NCI-H1930 (cell line): ENCODE measurements at places on chromosomes 11 and 22.

GRCh38 chr11:5291207-5291838 is 10.4 kb downstream of the OR51B4 start:
- DNase-seq: peak; percentile 19

- DNase-seq: no peak
Measured at GRCh38 chr11:112212710-112213109, 13.5 kb upstream of the PTS start.

DNA sequence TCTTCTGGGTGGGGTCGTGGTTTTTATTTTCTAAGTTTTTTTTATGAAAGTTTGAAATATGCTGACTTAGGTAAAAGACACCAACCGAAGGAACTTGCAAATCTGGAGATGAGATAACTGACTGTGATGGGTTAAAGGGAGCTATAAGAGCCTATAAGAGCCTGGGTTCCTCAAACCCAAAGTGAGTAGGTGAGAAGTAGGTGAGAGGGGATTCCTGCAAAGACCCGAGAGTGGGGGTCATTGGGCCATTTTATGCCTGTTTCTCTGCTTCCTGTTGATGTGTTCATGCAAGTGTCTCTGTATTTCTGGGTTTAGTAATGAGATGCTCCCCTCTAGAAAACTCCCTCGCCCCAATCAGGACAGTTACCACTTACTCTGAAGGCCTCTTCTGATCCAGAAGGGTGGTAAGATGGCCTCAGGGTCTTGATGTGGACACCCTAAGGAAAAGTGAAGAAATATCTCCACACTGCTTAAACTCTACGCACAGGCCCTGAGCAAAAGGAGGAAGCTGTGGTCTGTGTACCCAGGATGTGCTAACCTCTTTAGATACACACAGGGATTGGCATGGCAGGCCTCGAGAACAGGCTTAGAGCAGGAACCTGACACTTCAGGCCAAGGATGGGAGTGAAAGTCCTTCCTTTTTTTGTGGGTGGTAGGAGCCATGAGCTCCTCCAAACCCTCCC is 1.8 kb downstream of the FLI1 start:
- no peak for DNase-seq

DNA sequence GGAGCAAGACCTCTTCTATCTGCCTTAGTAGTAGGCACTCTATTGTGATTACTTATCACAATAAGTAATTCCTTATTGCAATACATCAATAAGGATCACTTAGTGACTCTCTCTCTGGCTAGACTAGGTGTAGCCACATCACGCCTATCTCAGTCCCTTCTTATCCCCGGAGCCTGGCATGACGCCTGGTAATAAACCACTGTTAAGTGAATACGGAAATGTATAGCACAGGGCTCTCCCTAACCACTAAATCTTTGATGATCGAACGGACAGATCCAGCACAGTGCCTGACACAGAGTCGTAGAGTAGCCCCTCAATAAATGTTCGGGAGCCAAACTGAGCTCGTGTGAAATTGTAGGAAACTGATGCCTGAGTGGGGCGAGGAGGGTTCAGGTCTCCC is 143.3 kb downstream of the FBXO7 start:
- no peak for DNase-seq

DNA sequence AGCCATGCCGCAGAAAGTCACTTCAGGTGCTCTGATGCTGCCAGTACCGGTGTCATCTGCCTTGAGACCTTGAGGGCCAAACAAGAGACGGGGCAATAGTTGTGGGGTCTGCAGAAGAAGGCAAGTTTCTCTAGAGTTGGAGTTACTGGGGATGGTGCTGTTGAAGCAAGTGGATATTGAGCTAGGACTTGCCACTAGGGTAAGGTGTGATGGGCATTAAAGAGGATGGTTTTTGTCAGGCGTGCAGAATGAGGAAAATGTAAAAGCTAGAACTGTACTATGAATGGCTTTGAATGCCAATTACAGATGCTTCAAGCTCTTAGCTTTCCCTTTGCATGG is 61.6 kb downstream of the TNRC6B start:
- DNase-seq: no peak

DNA sequence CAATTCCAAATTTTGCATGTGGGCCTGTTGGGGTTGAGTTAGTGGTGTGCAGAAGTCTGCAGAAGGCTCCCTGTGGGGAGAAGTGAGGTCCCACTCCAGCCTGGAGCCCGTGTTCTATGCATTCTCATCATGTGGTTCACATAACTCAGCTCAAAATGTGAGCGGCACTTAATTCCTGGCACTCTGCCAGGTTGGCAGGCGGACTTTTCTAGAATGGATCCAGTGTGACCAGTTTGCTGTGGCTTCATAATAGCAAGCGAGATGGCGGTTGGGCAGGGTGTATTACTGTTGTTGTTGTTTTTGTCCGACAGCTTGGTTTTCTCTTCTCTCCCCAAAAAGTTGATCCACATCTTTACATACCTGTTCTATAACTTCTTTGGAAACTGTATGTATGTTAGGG is 146.8 kb upstream of the TTC12 start:
- peak; percentile 56 for DNase-seq

DNA sequence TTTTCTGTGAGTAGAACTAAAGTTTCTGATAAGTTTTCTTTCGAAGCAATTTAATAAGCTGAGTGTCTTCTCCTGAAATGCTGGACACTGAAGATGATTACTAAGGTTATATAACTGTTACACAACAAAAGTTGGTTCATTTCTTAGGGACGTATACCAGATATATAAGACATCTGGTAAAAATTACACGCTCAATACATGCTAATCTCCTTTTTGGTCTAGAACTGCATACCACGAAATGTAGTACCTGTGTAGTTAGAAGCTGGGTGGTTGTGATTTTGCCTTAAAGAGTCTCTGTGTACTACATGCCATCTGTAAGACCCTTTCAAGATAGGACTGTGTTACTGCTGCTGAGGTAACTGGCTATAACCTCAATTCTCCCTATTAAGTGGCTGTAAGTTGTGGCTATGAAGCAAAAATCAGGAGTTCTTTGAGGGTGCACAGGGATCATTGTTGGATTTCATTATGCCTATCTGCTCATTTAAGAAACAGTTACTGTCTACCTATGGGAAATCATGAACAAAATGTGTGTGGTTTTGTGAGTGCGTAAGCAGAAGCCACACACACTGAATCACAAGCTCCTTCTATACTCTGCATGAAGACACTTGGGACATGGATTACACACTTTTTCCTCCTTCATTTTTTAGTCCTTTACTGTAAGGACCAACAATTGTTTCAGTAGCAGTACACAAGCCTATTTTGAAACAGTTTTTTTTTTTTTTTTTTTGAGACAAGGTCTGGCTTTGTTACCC is 195.9 kb downstream of the SWAP70 start:
- DNase-seq: no peak

GRCh38 chr11:79414041-79414440 is 26.8 kb downstream of the TENM4 start:
- DNase-seq: no peak

GRCh38 chr11:115518983-115519628 is 14.9 kb upstream of the CADM1 start:
- peak; percentile 52 for DNase-seq

GRCh38 chr11:63993100-63993499 is 6.9 kb downstream of the OTUB1 start:
- no peak for DNase-seq

GRCh38 chr11:111299101-111300026 is 1.0 kb downstream of the POU2AF3 start:
- DNase-seq: no peak

DNA sequence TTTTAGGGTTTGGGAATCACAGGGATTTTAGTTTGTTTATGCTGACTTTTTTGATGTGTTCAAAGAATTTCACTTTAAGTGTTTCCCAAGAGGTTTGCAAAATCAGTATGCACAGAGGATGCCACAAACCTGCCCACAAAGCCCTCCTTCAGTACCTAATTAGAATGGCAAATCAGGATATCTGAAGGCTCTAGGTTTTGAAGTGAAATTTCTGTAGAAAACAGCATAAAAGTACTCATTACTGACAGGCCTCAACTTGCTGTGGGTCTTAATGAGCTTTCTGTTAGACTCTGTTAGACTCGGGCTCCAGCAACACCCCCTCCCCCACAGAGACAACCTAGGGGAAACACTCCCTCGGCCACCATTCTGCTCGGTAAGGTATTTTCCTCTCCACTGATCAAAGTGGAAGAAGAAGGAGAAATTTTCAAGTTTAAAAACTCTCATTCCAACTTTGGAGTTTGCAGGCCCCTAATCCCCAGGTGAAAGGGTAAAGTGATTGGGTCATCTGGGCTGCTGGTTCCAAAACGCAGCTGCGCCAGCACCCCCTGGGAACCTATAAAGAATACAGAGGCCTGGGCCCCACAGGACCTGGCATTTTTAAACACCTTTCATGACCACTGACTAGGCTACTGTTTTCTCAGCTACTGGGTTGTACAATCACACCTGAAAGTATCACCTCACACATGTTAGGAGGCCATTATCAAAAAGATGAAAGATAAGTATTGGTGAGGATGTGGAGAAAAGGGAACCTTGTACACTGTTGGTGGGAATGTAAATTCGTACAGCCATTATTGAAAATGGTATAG is 67.5 kb downstream of the PLEKHA7 start:
- no peak for DNase-seq

GRCh38 chr11:128338811-128339210 is 248.5 kb downstream of the ETS1 start:
- DNase-seq: no peak

DNA sequence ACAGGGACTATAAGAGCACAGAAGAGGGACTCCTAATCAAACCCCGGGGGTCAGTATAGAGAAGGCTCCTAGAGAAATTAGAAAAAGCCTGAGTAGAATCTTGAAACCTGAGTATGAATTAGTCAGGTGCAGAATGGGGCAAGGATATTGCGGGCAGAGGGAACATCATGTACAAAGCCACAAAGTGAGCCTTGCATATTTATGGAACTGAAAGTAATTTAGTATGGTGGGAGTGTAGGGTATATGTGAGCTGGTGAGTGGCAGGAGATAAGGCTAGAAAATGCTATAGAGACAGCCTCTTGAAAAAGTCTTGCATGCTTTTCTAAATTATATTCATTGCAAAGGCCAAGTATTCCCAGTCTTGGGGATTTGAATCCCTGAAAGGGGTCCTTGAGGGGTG is 93.7 kb downstream of the STIM1 start:
- no peak for DNase-seq

DNA sequence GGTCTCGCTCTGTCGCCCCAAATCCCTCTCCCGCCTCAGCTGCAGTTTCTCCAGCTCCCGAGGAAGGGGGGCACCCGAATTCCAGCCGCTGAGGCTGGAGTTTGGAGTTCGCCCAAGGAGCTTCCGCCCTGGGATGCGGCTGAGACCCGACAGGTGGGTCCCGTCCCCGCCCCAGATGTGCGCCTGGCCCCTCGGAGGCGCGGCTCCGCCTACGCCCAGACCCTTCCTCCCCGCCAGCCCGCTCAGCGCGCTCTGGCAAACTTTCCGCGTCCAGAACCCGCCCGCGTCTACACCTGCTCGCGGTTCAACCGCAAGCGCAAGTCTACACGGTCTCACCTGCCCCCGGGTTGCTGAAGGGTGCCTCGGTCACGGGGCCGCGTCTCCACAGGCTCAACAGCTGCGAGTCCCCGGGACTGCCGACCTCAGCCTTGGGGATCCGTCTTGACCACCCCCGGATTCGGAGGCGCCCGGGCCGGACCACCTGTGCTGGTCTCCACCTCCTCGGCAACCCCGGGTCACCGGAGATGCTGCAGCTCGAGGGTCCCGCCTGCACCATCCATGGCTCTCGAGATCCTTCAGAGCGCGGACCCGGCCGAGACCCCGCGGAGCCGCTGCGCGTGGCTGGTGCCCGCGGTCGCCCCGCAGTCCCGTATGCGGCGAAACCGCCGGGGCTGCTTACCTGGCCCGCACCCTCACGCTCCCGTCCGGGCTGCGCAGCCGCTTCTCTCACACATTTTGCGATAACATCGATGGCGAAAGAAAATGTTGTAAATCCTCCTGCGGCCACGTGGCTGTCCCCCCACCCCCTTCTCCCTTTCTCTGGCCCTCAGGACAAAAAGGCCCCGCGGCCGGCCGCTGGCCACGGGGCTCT is 63.6 kb downstream of the NFAM1 start:
- no peak for DNase-seq

- no peak for DNase-seq
Measured at GRCh38 chr22:48960576-48960975, 867.1 kb downstream of the BRD1 start.

GRCh38 chr22:40238425-40239344 is 61.0 kb downstream of the TNRC6B start:
- no peak for DNase-seq

DNA sequence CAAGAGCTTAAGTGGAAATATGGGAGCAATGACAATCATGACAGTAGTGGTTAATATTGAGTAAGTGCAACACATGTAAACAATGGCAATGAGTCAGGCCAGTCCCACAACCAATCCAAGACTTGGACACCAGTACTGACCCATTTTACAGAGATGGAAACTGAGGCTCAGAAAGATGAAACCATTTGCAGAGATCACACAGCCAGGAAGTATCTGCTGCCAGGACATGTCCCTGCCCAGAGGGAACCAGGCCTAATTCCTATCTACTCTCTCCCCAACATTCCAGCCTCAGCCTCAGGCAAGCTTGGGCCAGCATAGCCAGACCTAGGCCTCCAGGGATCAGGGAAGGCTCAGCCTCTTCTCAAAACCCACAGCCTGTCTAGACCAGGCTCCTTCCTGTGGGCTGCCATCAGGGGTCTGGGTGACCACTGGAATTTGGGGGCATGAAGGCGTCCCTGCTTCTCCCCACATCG is 395.1 kb downstream of the MN1 start:
- no peak for DNase-seq

- no peak for DNase-seq
Measured at GRCh38 chr22:41286639-41287091, 678 bp upstream of the RANGAP1 start.

- DNase-seq: peak; percentile 11
Measured at GRCh38 chr11:102085864-102086551, 24.2 kb upstream of the YAP1 start.

GRCh38 chr11:1485504-1485885 is 1.1 kb downstream of the MOB2 start:
- no peak for DNase-seq

DNA sequence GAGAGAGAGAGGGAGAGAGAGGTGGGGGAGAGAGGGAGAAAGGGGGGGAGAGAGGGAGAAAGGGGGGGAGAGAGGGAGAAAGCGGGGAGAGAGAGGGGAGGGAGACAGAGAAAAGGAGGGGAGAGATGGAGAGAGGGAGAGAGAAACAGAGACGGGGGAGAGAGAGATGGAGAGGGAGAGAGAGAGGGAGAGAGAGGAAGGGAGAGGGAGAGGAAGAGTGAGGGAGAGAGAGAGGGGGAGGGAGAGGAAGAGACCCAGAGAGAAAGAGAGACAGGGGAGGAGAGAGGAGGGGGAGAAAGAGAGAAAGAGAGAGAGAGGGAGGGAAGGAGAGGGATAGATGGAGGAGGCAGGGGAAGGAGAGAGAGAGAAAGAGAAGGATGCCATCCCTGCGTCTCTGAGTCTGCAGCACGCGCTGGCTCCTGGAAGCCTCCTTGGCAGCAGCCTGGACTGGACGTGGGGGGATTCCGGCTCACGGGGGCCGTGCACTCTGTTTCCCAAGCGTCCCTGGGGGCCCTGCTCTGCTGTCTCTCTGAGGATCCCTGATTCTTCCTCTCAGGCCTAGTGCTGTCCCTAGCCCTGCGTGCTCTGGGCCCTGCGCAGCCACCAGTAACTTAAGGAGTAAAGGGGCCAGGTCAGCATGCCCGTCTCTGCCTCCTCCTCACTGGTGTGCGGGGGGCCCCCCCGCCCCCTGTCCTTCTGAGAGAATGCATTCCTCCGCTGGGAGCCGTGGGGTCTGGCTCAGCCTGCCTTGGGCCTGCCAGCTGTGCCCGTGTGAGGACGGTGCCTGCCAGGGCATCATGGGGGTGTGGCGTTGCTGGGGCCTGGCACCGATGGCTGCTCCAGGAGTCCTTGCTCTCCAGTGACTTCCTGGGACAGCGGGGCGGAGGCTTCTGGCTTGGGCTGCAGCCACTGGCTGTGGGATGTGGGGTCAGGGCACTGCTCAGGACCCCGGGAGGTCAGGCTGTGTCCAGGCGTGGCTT is 429.5 kb downstream of the TBC1D22A start:
- DNase-seq: no peak
